Naive thymus-derived CD4-positive, alpha-beta T cell (primary cell): ENCODE measurements at places on chromosomes 13 and 19. TPM values are rescaled to one million over a fixed set of nuclear protein-coding genes. Genes with fewer than 3 reads are reported as not detected.

DNA sequence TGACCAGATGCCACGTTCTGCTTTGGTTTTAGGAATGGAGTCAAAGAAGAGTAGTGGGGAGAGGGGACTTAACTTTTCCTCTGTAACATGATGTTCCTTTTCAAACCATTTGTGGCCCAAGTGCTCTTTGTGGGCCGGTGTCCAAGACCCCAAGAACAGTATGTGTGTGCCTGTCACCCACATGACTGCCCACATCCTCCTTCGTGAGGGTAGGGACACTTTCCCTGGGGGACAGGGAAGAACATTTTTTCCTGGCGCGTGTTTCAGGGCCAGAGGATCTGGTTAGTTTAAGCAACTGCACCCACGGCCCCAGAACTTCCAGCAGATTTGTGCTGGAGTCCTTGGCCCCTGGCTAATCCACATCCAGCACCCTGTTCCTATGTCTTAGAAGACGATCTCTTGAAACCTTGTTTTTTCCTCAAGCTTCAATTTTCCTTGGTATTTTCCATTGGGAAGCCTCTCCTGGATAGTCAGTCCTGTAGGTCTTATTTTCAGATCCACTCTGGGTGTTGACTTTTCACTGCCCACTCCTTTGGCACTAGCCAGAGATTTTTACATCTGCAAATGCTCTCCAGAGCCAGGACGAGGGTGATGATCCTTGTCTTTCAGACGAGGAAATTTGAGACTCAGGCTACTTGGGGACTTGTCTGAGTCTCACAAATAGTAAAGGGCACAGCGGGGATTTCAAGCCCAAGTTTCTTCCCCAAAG is 10.8 kb upstream of the CCDC97 start:
- DNase-seq, result no peak

The ATP1A3 gene
- 0.46 and 1.3 TPM in 2 replicates for total RNA-seq

DNA sequence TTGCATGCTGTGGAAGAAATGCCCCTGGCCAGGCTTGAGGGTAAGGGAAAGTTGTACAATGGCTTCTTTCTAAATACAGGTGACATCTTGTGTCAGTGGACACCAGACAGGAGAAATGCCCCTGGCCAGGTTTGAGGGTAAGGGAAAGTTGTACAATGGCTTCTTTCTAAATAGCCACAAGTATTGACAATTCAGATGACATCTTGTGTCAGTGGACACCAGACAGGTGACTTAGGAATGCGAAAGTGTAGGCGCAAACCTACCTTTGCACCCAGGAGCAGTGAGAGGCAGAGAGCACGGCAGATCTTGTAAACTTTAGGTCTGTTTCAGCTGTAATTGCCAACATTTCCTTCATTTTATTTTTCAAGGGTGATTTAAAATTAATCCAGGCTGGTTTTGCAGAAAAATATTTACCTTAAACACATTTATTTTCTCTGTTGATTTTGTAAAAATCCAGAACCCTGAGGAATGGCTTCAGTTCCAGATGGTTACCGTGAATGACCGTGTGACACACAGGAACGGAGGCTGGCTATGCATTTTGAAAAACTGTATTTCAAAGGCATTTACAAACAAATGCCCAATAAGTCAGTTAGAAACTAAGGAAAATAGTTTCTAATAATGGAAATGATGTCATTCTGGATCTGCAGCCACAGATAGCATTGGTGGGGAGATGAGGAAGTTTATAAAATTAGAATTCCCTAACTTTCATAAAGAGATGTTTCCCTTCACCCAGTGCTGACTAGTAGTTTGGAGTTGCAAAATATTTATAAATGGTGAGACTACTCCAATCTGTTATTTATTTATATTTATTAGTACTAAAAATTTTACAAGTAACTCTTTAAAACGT is 34.9 kb downstream of the TNFSF13B start:
- DNase-seq, result no peak

- no peak for DNase-seq
These were observed 44.8 kb downstream of the PHF11 start for GRCh38 chr13:49540552-49540951.

The LMTK3 gene
- total RNA-seq, result 4.8 and 5.3 TPM in 2 replicates

GRCh38 chr13:80496721-80497397 is 155.9 kb upstream of the SPRY2 start:
- no peak for DNase-seq

GRCh38 chr19:6263306-6263705 is 16.5 kb downstream of the MLLT1 start:
- no peak for DNase-seq

DNA sequence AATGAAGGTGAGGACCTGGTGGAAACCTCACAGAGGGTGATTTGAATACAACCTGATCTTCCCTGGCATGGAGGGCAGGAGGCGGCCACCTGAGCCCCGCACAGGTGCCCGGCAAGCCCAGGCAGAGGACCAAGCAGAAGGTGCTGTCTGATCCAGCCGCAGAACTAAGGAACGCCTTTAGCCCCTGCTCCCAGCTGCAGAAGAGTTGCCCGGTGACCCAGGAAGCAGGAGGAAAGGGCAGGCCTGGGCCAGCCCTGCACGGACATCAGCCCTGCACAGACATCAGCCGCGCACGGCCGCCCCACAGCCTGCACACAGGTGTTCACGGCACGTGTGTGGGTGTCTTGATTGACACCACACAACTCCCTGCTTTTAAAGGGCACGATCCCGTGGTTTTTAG is 43.1 kb downstream of the RASA3 start:
- DNase-seq, result no peak

The CLEC4M gene
- not detected for total RNA-seq

DNA sequence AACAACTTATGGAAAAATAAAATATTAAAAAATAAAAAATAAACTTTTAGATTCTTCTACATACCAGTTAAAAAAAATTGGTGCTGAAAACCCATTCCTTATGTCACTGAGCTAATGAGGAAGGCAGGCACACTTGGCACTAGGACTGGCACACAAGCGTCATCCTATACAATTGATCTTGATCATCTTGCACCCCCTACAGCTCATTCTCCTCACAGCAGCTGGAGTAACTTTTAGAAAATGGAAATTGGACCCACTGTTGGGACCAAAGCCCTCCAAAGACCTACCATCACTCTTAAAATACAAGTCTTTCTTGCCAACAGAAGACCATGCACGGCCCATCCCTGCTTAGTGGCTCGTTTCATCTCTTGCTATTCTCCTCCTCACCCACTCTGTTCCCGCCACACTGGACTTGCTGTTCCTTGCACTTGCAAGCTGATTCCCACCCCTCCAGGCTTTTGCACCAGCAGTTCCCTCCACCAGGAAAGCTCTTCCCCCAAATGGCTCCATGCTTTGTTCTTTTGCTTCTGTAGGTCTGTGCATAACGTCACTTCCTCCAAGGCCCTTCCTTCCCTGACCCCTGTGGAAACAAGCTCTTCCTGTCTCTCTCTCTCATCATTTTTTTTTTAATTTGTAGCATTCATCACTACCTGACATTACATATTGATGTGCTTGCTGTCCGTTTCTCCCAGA is 11.6 kb downstream of the CTU1 start:
- DNase-seq, result no peak

DNA sequence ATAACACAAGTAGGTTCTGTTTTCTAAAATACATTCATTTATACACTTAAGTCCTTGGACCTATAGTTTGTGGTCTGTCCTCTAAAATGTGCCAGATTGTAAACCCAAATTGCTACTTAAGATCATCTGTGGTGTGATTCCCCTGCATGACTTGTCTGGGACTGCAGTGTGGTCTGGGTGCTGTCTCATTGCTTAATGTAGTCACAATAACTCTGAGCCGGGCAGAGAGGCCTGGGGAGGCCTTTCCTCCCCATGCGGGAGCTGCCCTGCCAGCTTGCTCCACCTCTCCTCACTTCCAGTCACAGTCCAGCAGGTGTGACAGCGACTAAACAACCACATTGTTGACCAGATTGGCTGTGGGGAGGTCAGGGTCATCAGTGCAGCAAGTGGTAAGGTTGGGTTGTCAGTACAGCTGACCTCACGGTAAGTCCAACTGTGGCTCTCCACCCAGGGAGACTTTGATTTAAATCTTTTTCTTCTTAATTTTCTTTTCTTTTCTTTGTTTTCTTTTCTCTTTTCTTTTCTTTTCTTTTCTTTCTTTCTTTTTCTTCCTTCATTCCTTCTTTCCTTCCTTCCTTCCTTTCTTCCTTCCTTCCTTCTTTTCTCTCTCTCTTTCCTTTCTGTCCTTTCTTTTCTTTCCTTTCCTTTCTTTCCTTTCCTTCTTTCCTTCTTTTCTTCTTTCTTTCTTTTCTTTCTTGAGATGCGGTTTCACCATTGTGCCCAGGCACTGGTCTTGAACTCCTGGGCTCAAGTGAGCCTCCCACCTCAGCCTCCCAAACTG is 4.4 kb upstream of the TUBA3C start:
- DNase-seq, result no peak

The ZNF99 gene
- not detected for total RNA-seq

DNA sequence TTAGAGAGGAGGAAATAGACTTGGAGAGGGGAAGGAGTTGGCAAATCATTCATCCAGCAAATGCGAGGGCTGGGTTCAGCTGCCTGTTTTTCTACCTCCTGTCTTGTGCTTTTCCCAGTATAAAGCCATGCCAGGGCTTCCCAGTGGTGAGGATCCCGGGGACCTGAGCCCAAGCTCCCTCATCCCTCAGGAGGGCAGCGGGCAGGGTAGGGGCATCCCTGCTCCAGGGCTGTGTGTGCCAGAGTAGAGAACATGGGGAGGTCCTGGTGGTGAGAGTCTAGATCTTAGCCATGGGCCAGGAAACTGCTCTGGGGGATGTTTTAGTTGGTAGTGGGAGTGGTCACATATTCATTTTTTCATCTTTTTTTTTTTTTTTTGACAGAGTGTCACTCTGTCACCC is 43.6 kb downstream of the GPR12 start:
- no peak for DNase-seq

The PGLYRP2 gene
- 0.21 TPM for total RNA-seq

The NLRP4 gene
- not detected for total RNA-seq

GRCh38 chr13:98486412-98486811 is 90.5 kb downstream of the STK24 start:
- DNase-seq, result no peak
